Hypothalamus (tissue), 51 donors: ENCODE measurements at places on chromosomes 12 and 14.

GRCh38 chr14:32064931-32065330, 12.2 kb upstream of the ARHGAP5 start:
- DNase-seq, result no peak

DNA sequence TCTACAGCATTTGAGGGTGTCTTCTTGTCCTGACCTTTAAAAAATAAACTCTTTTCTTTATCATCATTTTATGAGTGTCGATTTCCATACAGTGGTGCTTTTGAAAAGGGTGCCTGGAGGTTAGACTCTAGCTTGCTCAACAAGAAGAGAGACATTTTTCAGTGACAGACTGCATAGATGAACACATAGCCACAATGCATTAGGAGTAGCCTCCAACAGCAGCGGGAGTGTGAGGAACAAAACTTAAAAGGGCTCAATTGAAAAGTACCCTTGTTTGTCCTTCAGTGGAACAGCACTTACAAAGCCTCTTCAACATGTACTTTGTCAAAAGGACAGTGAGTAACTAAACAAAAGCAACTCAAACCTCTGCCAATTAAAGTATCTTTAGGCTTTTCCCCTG, 119.3 kb downstream of the SOX5 start:
- DNase-seq, result no peak

DNA sequence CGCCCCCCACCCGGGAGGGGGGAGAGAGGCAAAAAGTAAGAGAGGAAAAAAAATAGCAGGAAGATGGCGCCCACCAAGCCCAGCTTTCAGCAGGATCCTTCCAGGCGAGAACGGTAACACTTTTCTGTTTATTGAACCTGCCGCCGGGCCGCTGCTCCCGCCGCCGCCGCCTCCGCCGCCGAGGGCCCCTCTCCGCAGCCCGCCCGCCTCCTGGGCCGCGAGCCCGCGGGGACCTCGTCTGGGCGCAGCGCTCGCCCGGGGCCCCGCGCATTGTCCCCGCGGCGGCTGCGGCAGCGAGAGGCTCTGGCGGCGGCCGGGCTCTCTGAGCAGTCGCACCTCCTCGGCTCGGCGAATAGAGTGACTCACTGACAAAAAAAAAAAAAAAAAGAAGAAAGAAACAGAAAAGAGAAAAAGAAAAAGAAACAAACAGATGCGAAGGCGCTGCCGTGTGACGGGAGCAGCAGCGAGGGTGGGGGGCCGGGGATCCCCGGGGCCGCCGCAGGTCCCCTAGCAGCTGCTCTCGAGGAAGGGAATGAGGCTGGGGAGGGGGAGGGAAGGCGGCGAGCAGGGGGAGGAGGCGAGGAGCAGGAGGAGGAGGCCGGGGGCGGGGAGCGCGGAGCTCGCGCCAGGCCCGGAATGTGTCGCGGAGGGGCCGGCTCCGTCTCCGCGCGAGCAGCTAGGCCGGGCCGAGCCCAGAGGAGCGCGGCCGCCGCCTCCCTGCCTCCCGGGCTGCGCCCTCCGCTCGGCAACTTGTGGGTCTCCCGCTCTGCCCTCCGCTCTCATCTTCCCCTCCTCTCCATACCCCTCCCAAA, 781 bp downstream of the NPAS3 start:
- peak; percentile 52 for DNase-seq

GRCh38 chr12:29148911-29149690, at the start of gene FAR2:
Gene FAR2, plus strand, starts transcription at chr12:29149278. Its CDS starts 121,172 bp downstream, at chr12:29270450.
- DNase-seq, result no peak

- DNase-seq, result peak; percentile 21
Observed at GRCh38 chr14:58944343-58944967, 244.0 kb upstream of the DAAM1 start.

DNA sequence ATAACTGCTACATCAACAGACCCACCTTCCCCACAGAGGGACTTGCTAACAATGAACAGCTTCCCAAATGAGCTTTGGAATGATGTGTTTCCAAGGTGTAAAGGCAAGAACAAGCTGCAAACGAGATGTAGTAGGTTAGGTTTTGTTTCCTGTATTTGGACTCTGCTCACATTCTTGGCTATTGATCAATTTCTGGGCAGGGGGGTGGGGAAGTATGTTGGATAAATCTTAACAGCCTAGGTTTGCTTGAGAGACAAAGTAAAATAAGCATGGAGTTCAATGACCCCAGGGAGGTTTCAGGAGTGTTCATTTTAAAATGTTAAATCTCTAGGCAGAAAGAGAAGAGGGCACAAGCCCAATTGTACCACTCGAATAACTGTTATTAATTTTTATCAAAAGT, 146.6 kb downstream of the DPY19L2 start:
- no peak for DNase-seq

DNA sequence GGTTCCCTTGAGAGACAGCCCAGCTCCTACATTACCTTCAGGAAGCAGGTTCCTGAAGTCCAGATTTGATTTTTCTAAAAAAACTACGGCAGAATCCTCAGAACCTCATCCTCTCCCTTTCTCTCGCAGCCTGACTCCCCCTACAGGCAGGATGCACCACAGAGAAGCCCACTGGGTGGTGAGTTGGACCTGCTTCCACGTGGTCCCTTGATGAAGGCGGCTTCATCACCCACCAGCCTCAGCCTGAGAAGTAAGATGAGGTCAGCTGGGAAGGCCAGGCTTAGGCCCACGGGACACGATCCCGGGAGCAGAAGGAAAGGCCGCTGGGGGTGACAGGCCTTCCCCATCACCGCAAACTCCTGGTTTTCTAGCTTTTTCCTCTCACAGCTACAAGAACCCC, 83.0 kb downstream of the ACTN1 start:
- no peak for DNase-seq

DNA sequence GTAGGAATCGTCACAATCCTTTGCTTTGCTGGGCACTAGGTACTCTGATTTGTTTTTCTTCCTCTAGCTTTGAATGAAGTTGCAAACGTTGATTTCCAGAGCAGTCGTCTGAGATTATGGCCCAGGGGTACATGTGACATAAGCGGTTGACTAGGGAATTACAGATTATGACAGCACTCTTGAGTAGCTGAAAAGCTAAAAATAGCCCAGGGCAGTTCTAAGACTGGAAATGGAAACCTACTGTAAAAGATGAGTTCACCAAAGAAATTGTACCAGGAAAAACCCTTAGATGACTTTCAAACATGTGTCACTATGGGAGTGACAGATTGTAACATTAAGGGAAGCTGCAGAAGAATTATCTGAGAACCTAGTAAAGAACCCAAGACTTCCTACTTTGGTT, 108.5 kb downstream of the ANO6 start:
- DNase-seq, result no peak

DNA sequence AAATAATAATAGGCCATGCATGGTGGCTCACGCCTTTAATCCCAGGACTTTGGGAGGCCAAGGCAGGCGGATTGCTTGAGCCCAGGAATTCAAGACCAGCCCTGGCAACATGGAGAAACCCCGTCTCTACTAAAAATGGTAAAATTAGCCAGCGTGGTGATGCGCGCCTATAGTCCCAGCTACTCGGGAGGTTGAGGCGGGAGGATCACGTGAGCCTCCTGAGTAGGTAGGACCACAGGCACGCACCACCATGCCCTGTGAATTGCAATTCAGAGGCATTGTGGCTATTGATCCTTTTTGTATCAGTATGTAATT, 2.3 kb downstream of the ARHGDIB start:
- no peak for DNase-seq

DNA sequence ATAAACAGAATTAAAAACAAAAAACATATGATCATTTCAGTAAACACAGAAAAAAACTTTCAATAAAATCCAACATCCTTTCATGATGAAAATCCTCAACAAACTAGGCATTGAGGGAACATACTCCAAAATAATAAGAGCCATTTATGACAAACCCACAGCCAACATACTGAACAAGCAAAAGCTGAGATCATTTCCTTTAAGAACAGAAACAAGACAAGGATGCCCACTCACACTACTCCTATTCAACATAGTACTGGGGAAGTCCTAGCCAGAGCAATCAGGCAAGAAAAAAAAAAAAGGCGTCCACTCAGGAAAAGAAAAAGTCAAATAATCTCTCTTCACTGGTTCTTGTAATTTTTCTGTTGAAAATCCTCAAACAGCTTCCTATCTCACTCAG, 30.1 kb downstream of the MRPL42 start:
- no peak for DNase-seq

GRCh38 chr12:110426406-110426805, 22.9 kb upstream of the ANAPC7 start:
- DNase-seq, result no peak

GRCh38 chr12:113329022-113329790, 5.7 kb downstream of the SLC8B1 start:
- no peak for DNase-seq

DNA sequence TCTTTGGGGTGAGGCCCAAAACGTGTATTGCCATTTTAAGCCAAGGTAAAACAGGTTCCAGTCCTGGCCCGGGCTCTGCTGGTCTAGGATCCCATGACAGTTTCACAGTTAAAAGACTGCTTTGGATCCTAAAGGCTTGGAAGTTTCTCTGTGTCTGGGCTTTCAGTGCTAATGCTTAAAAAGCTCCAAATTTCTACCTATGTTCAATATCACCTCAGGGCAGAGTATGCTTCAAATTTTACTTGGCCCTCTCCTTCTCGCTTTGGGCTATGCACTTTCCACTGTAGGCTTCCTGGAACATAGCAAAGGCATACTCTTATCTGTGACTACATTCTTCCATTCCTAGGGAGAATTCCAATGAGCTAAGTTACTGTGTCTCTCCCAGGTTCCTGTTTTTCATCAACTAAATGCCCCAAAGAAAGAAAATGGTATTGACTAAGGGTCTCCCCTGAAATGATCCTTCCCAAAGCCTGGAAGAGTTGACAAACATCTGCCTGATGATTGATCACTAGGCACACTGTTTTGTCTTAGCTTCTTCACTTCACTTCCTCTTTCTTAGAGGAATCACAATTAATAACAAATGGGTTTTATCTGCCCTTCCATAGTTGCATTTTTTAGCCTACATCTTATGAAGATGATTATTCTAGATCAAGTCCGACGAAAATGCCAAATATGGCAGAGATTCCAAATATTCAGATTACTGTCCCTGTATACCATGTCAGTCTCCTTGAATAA, 79.4 kb downstream of the TMTC2 start:
- DNase-seq, result no peak

GRCh38 chr12:13223179-13223804, 26.8 kb downstream of the EMP1 start:
- DNase-seq, result no peak

DNA sequence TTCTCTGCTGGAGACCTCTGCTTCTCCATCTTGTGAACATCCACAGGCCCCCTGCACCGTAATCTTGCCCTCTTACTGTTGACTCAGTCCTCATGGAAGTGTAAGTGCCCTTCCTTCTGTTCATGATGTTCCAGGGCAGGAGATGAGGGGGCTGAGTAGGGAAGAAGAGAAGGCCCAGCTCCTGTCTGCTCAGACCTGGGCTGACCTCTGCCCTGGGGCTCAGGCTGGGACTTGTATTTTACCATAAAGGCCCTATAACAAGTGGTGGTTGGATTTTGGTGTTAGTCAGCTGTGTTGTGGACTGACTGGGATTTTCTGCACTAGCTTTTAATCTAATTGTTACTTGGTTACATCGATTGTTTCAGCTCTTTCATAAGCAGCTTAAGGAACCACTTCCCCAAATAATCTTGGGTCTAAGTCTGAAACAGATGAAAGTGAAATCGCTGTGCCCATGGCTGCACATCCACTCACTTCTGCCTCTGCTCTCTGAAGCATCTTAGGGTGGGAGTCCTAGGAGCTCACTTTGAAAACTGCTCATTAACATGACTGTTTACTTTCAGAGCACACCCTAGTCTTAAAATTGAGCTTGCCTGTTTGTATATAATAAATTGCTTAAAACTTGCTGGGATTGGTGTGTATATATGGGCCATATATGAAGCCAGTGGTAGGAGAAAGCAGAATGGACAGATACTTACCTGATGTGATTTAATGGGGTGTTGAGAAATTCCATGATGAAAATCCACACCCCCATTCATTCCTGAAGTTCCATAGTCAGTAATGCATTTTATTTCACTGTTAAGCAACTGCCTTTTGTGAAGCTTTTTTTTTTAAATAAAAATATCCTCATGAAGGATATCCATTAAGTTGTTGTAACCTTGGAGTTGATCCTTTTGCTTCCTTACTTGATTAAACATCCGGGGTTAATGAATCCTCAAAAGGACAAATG, 17.7 kb downstream of the C12orf71 start:
- no peak for DNase-seq

GRCh38 chr12:110312581-110313360, 31.7 kb downstream of the ATP2A2 start:
- no peak for DNase-seq

DNA sequence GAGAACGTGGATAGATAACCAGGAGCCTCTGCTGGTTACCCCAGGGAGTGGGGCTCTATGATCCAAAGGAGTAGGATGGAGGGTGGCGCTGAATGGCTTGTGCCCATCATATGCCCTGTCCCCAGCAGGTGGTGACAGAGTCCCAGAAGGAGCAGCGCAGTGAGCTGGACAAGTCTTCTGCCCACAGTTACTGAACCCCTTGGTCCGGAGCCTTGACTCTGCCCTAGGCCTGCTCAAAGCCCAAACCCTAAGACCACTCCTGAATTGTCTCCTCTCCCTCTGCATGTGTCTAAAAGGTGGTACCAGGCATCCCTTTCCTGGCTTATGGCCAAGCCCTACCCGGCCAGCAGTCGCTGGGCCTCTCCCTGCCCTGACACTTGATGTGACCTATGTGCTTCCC, 3.2 kb downstream of the PRPH start:
- DNase-seq, result no peak

- DNase-seq, result no peak
Observed at GRCh38 chr14:89123851-89124250, 293.2 kb downstream of the FOXN3 start.

DNA sequence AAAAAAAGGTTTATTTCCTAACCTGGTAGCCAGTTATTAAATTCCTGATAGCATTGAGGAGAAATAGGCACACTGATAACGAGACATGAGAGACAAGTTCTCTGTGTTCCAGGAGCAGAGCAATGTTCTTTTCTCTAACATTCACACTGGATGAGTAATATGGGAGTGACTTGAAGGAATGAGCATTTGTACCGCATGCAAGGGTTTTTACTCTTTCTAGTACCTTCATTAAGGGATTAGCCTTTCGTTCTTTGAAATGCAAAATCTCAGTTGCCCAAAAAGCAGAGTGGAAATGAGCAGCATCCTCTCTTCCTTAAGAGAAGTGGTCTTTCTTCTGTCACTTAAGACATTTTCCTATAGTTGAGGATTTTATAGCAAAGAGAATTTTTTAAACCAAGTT, 54.7 kb downstream of the FGD4 start:
- no peak for DNase-seq

- DNase-seq, result no peak
Observed at GRCh38 chr12:93019975-93020630, 91.0 kb upstream of the EEA1 start.

DNA sequence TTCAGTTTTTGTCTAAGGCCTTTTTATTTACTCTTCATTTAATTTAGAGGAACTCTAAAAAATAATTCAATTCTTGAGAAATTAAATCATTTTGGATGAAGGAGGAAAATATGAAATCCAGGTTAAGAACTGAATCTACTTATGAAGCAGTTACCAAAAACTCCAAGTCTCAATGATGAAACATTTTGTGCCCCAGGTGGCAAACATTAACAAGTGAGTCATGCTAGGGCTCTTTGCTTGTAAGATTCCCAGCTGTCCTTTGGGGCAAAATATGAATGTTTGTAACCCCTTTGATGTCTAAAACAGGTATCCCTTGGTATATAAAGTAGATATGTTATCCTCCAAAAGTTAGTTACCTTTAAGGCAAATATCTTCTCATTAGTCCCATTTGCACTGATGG, 202.4 kb downstream of the NEDD1 start:
- no peak for DNase-seq
